Sigmoid colon (tissue), 7 donors: ENCODE measurements at places on chromosomes 1 and 21.

- DNase-seq: no peak
These were observed 224.7 kb downstream of the CAMTA1 start for GRCh38 chr1:7009741-7010525.

- no peak for DNase-seq
These were observed 506.0 kb downstream of the DPYD start for GRCh38 chr1:97414682-97415312.

DNA sequence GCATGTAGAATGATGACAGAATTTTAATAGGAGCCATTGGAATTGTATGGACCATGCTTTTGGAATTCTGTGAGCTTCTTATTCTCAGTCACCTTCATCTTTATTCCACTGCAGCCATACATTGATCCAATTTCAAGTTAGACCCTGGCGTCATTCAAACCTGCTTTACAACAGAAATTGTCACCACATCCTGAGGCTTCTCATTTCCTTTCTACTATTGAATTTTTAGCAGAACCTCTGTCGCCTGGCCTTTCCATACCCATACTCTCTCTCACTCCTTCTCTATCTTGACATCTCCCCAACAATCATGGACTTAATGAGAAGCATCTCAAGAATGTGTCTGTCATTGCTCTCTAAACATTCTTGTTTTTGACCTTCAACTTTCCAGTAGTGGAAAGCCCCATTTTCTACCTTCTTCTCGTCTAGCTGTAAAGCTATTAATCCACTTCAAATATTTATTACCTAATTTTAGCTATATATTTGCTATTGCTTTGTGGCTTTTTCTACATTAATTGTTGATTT lies 74.1 kb downstream of the CRB1 start:
- no peak for DNase-seq

- DNase-seq: no peak
These were observed 320.2 kb downstream of the PTPRC start for GRCh38 chr1:198959032-198959431.

DNA sequence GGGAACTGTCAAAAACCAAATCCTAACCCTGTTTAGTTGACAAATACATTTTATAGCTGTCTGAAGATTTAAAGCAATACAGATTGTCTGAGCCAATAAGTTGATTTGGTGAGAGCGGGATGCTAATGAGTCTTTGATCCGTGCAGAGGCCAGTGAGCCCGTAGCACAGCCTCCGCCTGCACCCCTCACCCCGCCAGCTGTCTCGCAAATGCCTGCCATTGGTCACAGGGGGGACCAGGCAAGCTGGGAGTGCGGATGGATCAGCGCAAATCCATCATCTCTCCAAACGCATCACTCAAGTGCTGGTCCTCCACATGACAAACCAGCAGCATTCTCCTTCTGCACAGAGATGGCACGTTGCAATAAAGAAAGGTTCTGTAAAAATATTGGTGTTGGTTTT lies 51.0 kb downstream of the ZBTB18 start:
- no peak for DNase-seq

- DNase-seq: no peak
These were observed 88.9 kb upstream of the ABCD3 start for GRCh38 chr1:94329276-94329675.

GRCh38 chr1:172674831-172675613 lies 16.1 kb downstream of the FASLG start:
- no peak for DNase-seq

GRCh38 chr1:19033515-19033839 lies 77.0 kb upstream of the IFFO2 start:
- no peak for DNase-seq

- no peak for DNase-seq
These were observed 17.7 kb upstream of the PTPRC start for GRCh38 chr1:198620951-198621824.

- DNase-seq: peak; percentile 80
These were observed at the start of gene IGSF3 for GRCh38 chr1:116667575-116668105. Gene IGSF3 (minus strand): TSS chr1:116667733. CDS start chr1:116666326, 1,407 bp downstream.

- DNase-seq: no peak
These were observed 14.8 kb upstream of the NFIA start for GRCh38 chr1:61067446-61068019.

GRCh38 chr1:77975386-77975785 lies 3.5 kb downstream of the FUBP1 start:
- DNase-seq: no peak

DNA sequence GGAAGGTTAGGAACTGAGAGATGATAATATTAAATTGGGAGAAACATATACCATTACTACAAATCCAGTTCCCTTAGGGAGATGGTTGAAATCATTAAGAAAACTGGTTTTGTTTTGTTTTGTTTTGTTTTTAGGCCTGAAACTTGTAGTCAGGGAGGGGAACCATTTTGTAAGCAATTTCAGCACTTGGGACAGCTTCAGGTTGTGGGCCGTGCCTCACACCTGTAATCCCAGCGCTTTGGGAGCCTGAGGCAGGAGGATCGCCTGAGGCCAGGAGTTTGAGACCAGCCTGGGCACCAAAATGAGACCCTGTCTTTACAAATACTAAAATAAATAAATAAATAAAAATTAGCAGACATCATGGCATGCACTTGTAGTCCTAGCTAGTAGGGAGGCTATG lies 694.3 kb upstream of the NR5A2 start:
- DNase-seq: no peak
